ENCODE measurements at places on chromosomes 4 and X.

GRCh38 chrX:31521941-31522340 lies 450.1 kb upstream of the FTHL17 start:
- no peak for DNase-seq

- DNase-seq, result no peak
Measured at GRCh38 chr4:31272331-31273061, 552.3 kb downstream of the PCDH7 start.

GRCh38 chr4:143185253-143186107 lies 763 bp downstream of the USP38 start:
- peak; percentile 57 for DNase-seq

DNA sequence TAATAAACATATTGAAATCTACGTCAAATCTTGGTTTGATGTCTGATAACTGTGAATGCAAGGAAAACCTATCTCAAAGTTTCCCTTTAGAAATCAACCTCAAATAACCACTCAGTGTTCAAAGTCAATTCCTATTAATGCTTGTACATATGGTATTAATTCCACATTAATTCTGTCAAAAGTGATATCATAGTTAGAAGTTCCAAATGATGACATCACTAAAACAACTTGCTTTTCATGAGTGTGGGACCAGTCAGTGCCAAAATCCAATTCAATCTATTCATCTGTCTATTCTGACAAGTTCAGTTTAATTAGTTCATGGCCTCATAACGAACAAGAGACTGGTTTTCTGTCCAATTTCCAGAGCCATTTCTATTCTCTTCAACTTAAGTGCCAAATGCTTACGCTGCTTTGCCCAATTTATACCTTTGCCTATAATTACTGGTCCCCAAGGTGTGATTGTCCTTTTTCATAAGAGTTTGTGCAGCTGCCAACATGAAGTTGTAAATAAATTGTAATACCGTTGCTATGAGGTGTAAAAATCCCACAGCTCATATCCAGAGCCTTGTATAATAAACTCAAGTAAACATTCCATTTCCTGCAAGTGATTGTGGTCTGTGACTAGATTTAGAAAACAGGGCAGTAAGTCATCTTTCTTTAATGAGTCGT lies 476.2 kb downstream of the RAB28 start:
- DNase-seq, result no peak

DNA sequence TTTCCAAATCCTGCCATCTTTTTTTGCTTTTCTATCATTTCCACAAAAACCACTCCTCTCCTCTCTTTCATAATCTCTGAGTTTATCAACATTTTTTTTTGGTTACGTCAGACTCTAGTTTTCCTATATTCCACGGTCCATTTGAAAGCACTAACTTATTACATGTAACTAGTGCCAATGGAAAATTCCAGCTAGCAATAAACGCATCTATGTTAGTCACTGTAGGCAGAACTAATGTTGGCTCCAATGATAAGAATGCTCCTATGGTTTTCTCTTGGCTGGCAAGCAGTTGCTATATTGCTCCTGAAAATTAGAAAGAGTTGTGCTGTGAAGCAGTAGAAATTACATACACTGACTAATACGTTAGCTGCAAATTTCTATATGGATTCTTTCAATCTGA lies 634.6 kb upstream of the FTHL17 start:
- no peak for DNase-seq

GRCh38 chrX:154526901-154527675 lies 11.1 kb upstream of the FAM3A start:
- peak; percentile 72 for DNase-seq

- DNase-seq, result no peak
Measured at GRCh38 chr4:22498866-22499265, 17.0 kb downstream of the ADGRA3 start.

DNA sequence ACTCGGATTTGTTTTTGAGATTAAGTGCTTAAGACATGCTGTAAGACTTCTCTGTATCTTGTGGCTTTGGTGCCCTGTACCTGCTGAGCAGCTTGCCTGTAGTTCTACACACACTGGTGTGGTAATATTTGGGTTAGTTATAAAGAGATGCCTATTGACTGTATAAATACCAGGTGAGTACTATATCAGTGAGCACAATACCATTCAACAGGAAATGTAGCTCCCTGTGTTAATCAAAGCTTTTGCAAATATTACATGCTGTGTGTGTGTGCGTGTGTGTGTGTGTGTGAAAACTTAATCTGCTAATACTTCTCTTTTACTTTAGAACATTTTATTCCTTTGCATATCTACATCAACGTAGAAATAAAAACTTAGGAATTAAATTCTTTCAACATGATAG lies 30.1 kb downstream of the MYOZ2 start:
- no peak for DNase-seq

GRCh38 chrX:23333842-23334520 lies 668 bp upstream of the PTCHD1 start:
- no peak for DNase-seq

- DNase-seq, result no peak
Measured at GRCh38 chr4:76090241-76090691, 15.8 kb downstream of the ART3 start.

- DNase-seq, result no peak
Measured at GRCh38 chr4:169305651-169306050, 34.9 kb upstream of the SH3RF1 start.

GRCh38 chr4:42478509-42478908 lies 81.2 kb downstream of the SHISA3 start:
- DNase-seq, result no peak

- no peak for DNase-seq
Measured at GRCh38 chr4:99572527-99573240, 1.9 kb upstream of the MTTP start.

DNA sequence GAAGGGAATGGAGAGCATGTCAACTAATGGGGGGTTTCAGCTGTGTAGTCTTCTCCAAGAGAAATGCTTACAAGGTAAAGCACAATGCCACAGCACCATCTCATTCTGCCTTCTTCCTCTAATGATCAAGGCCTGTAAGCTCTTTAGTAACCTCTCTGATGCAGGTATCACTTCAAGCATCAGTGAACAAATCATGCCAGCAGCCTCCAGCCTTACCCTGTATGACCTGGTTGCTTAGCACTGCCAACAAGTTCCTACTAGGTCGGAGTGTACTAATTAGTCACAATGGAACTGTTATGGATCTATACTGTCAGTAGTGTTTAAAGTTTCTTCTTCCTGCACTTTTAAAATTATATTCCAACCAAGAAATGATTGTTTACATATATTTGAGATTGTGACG lies 197.7 kb downstream of the GRID2 start:
- no peak for DNase-seq

GRCh38 chr4:7630568-7631287 lies 196.0 kb upstream of the PSAPL1 start:
- no peak for DNase-seq

DNA sequence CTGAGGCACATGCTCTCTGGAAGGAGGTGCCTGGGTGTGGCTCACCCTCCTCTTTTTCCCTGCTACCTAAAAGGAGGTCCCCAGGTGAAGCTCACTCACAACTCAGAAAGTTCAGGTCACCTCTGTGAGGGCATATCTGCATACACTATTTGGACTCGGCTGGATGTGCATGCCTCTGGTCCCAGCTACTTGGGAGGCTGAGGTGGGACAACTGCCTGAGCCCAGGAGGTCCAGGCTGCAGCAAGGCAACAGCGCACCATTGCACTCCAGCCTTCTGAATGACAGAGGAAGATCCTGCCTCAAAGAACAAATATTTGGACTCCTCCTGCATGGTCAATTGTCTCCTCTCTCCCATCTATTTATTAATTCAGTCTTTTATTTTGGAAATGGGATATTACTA lies 46.4 kb downstream of the CPLX1 start:
- no peak for DNase-seq

DNA sequence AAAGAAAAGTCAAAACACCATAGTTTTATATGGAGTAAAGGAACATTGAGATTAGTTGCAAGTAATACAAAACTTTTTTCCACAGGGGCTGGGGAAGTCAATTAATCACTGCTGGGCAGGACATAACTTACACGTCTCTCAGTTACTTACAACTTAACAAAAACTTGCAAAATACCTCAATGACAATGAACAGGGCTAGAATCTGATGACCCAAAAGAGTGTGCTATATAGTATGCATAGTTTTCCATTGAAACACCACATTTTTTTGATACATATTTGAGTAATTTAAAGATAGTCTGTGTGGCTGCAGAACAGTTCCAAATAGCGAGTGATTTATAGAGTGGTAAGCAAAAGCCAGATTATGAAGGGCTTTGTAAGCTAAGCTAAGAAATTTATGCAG lies 172.3 kb upstream of the TRPC5 start:
- DNase-seq, result no peak

GRCh38 chr4:184392316-184392715 lies 82.0 kb downstream of the IRF2 start:
- no peak for DNase-seq

GRCh38 chr4:103197765-103198110 lies 405 bp downstream of the CENPE start:
- no peak for DNase-seq

GRCh38 chr4:83125738-83126141 lies 11.2 kb upstream of the PLAC8 start:
- peak; percentile 57 for DNase-seq

GRCh38 chrX:18906286-18906685 lies 77.6 kb downstream of the PHKA2 start:
- DNase-seq, result no peak

DNA sequence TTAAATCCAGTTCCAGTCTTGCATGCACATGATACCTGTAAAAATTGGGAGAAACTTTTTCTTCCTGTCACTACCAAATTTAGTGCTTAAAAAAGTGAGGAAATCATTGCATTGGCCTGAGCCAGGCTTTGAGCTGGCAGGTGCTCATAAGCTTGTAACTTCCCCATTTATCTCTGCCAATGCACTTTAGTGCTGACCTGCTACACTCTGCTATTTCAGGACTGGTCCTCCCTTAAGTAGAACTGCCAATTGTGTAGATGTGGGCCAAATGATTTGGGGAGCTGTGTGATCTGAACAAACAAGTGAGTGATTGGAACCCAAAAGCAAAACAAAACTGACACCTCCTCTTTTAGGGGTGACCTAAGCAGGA lies 51.8 kb downstream of the ZNF827 start:
- DNase-seq, result no peak

DNA sequence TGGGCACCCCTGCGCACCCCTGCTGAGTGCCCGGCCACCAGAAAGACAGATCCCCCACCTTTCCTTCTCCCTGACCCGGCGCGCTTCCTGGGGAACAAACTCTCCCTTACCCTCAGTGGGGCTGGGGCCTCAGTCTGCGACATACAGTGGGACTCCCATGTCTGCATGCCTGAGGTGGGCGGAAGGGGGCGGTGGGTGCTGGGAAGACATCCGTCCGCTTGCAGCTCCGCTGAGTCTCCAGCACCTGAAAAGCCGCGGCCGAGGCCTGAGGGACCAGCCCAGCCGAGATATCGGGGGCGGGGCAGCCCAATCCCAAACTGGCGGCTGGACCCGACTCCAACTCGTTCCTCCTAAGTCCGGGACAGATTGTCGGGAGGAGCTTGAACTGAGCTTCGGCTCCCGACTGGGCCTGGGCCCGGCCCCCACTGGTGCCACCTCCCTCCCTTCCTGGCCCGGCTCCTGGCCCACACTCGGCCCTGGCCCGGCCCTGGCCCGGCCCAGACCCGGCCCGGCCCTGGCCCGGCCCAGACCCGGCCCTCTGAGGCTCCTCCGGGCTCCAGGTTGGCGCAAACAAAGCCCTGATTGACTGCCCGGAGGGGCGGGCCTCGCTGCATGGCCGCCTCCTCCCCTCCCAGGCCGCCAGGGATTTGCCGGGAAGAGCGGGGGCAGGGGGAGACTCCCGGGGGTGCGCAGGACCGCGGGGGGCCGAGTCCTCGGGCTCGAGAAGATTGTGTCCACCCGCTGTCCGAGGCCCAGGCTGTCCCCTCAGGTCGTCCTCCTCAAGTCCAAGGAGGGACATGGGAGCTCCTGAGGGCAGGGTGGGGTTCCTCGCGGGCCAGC lies 877 bp upstream of the SLC16A2 start:
- DNase-seq, result peak; percentile 26

- no peak for DNase-seq
Measured at GRCh38 chr4:115675719-115676118, 562.3 kb upstream of the NDST4 start.

DNA sequence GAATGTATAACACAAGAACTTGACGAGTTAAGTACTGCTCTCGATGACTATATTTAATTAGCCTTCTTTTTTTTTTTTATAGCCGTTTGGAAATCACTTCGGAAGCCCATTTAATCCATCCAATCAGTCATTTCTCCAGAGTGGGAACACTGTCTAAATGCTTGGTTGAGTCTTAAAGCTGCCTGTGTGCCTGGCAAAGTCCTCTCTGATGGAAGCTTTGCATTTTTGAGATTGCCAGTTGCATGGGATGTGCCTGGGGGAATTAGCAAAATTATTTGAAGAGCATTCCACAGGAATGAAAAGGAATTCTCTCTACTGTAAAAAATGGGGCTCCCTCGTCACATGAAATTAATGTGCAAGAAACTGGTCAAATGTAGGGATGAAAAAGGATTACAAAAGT lies 398.8 kb upstream of the RPS6KA3 start:
- DNase-seq, result no peak

GRCh38 chr4:143341186-143341755 lies 4.6 kb downstream of the GAB1 start:
- no peak for DNase-seq

- DNase-seq, result no peak
Measured at GRCh38 chr4:176217510-176217909, 22.1 kb upstream of the SPATA4 start.

DNA sequence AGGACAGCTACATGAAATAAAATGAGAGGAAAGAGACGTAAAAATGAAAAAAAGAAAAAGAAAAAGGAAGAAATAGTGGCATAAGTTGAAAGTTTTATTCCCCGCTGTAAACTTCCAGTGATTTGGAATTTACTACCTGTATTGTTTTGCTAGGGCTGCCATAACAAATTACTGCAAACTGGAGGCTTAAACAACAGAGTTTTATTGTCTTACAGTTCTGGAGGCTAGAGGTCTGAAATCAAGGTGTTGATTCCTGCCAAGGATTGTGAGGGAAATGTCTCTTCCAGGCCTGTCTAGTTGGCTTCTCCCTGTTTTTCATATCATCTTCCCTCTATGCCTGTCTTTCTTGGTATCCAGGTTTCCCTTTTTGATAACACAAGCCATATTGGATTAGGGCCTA lies 119.4 kb upstream of the PACRGL start:
- DNase-seq, result no peak

- no peak for DNase-seq
Measured at GRCh38 chr4:105415281-105415744, 58.5 kb downstream of the PPA2 start.

- DNase-seq, result no peak
Measured at GRCh38 chrX:139842326-139843185, 90.3 kb downstream of the ATP11C start.

DNA sequence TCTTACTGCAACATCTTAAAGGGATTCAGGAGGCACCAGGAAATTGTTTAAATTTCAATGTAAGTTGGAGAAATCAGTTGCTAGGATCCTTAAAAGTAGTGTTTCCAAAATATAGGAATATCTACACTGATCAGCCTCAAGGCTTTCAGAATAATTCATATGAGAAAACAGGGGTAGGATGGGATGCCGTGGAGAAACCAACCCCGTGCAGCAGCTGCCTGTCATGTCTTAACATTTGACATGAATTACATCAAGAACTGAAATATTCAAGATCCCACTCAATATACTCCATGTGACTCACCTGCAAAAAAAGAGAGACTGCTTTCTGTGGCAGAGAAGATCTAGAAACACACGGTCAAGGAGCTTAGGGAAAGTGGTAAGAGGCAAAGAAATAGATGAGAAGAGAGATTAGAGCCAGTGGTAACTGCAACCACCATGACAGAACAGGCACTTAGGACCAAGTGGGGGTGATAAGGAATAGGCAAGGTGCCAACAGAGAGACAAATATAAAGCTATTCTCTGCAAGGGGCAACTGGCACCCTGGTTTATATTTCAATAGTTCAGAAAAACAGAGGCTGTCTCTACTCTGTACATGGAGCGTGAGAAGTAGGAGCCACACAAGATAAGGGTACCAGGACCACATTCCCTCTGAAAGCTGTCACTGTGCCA lies 64.0 kb downstream of the SLC39A8 start:
- DNase-seq, result no peak
